ENCODE measurements at places on chromosomes 16 and 17.

DNA sequence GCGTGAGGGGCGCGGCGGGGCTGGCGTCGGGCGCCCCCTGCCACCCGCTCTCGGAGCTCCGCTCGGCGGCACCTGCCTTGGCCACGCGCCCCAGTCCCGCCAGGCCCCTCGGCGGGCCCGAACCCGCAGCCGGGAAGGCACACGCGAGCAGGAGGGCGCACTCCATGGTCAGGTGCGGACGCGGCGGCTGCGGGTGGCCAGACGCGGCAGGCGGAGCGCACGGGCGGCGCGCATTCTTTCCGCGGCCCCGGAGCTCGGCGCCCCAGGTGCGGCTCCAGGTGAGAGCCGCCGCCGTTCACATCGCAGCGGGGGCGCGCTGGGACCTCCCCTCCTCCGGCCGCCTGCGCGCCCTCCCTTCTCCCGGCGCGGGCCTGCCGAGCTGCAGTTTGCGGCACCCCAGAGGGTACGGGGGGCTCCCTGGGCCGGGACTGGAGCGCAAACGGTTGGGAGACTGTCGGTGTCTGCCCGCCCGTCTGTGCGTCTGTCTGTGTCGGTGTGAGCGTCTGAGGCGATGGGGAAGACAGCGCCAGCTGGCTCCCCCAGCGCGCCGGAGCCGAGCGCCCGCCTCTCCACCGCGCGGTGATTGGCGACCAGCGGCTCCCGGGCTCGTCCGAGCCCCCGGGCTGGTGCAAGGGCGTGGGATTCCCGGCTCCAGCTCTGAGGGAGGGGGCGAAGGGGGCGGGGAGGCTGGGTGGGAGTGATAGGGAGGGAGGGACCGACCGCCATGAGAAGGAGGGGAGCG is at the start of gene ADAMTS18:
ADAMTS18 (minus strand) TSS at position 505 of the 742 bp plus-strand sequence; CDS start at position 166, 339 bp downstream.
- no peak for DNase-seq

- DNase-seq: no peak
Observed at GRCh38 chr16:77536809-77537208, 102.0 kb upstream of the ADAMTS18 start.

- DNase-seq: no peak
Observed at GRCh38 chr17:32349503-32349853, 479 bp upstream of the ZNF207 start.

GRCh38 chr16:23064639-23065038 is 84.6 kb downstream of the USP31 start:
- DNase-seq: no peak

DNA sequence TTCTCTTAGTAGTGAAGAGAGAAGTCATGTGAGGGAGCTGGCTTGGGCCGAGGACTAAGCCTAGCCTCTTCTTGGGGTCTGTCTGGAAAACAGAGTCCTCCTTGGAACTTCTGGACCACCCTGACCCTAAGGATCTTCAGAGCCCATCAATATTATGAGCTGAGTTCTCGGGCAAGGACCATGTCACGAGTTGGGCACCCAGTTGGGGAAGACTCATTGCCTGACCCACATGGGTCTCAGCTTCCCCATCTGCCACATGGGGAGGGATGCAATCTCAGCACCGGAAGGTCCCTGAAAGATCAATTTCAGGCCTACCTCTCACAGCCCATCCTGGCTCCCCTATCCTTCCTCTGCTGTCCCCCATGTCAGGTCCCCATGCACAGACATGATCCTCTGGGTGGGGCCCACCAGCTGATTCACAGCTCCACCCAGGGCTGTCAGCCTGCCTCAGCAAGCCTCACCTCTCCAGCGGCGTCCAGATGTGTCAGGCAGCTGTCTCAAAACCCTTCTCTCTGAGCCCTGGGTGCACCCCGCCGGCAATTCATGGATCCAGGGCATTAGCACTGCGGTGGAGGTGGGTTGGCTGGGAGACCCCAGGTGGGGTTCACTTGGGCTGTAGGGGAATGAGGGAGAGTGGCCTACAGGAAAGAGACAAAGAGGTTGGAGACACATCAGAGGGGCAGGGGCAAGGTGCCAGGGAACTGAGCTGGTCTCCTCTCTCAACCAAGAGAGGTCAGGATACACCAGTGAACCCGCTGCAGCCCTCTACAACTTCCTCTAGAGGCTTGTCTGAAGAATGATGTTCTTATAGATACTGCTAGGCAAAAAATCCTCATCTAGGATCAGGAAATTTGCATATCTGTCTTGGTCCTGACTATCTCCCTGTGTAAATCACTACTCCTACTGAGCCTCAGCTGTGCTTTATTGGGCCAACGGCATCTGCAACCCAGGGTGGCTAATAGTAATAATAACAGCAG is 1.8 kb downstream of the NLRP1 start:
- DNase-seq: no peak

GRCh38 chr17:82648742-82649331 is 593 bp upstream of the WDR45B start:
- no peak for DNase-seq
